ENCODE measurements at places on chromosomes 11 and 22.

DNA sequence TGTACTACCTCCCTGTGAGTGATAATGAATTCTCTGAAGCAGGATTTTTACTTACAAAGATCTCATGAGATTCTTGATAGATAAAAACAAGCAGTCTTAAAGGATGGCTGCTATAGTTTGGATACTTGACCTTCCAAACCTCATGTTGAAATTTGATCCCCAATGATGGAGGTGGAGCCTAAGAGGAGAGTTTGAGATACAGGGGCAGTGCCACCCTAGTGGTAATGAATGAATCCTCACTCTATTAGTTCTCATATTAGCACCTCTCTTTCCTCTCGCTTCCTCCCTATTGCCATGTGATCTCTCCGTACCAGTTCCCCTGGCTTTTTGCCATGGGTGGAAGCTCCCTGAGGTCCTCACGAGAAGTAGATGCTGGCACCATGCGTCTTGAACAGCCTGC lies 37.9 kb upstream of the OR8B8 start:
- DNase-seq = no peak

GRCh38 chr11:34793666-34794065 lies 122.5 kb downstream of the APIP start:
- no peak for DNase-seq

- no peak for DNase-seq
Measured at GRCh38 chr11:15865212-15865987, 490.9 kb downstream of the SOX6 start.

- no peak for DNase-seq
Measured at GRCh38 chr11:40130427-40130826, 1329.0 kb downstream of the LRRC4C start.

DNA sequence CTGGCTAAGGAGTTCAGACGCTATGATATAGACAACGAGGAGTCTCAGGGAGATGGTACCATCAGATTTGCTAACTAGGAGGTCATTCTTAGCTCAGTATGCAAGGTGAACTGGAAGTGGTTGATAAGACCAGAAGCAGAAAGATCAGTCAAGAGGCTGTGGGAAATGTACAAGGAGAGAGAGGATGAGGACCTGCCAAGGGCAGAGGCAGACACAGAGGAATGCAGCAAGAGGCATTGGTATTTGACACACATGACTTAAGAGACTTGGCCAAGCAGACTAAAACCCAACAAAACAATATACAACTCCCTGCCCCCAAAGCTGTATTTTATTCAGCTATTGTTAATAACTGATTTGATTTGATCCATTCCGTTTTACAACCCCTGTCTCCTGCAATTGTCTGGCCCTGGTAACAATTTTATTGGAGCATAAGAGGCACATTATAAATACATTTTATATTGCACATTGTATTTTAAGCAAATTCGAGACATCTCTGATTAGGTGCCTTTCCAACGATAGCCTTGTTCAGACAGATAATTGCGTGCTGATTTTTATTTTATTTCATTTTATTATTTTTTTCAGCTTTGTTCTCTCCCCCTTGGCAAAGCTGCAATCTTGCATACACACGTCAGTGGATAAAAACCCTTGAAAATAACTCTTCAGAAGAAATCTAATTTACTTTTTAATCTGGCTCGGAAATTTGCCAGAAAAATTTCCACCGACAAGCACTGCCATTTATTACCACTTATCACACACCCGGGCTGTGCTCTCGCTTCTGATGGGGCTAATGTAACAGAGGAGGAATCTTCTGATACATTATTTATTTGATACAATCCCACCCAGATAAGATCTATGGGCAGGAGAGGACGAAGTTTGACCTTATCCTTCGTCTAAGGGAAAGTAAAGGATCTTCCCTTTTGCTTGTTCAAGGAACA lies 237.8 kb downstream of the NXPE2 start:
- no peak for DNase-seq

DNA sequence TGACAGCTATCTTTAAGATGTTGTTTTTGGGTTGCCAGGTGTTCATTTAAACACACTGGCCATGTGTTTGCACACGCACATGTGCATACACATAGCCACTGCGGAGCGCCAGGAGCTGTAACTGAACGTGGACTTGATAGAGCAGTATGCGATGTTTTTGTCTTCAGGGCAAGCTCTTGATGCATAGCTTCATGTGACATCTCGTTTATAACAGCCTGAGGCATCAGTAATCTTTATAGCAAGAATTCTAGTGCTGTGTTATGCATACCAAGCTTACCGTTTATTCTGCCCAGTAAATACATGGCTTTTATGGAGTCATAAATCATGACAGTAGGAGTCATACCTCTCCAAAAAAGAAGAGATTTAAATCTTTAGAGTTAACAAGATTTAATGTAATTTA lies 87.0 kb downstream of the ATXN10 start:
- DNase-seq = no peak

GRCh38 chr11:47373876-47374719 lies 4.2 kb downstream of the SPI1 start:
- DNase-seq = peak; percentile 72

DNA sequence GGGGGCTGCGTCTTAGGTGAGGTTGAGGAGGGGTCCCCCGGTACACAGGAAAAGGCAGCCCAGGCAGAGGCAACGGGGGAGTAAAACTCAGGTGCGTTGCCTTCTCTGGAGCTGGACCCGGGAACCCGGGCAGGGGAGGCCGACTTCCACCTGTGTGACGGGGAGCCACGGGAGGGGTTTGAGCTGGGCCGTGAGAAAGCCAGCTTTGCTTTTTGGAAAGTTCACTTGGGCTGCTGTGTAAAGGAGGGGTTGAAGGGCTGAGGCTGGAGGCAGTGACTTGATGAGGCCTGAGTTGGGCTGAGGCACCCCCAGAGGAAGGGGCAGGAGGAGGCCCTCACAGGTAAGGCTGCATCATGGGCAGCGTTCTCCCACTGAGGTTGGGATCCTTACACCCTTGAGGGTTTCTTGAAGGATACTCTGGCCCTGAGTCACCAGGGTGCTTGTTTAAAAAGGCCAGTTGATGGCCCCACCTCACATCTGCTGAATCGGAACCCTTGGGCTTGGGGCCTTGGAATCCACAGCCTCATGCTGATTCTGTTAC lies 47.2 kb downstream of the CHRDL2 start:
- DNase-seq = no peak

DNA sequence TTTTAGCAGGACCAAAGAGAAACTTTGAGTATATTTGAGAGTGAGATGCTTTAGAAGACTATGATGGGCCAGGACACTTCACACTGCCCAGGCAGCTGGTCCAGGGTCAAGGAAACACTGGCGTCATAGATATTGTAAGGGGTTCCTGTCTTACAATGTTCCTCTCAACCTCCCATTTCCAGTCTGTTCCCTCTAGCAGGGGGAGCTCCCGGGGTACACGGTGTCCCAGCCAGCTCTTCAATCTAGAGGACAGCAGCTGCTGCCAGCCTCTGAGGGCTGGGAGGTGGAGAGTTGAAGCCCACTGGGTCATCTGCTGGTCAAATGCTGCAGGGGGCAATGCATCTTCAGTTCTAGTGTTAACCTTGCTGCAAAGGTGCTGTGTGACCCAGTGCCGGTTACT lies 40.7 kb upstream of the TIMP3 start:
- no peak for DNase-seq

GRCh38 chr11:22878604-22879003 lies 18.3 kb upstream of the CCDC179 start:
- no peak for DNase-seq

DNA sequence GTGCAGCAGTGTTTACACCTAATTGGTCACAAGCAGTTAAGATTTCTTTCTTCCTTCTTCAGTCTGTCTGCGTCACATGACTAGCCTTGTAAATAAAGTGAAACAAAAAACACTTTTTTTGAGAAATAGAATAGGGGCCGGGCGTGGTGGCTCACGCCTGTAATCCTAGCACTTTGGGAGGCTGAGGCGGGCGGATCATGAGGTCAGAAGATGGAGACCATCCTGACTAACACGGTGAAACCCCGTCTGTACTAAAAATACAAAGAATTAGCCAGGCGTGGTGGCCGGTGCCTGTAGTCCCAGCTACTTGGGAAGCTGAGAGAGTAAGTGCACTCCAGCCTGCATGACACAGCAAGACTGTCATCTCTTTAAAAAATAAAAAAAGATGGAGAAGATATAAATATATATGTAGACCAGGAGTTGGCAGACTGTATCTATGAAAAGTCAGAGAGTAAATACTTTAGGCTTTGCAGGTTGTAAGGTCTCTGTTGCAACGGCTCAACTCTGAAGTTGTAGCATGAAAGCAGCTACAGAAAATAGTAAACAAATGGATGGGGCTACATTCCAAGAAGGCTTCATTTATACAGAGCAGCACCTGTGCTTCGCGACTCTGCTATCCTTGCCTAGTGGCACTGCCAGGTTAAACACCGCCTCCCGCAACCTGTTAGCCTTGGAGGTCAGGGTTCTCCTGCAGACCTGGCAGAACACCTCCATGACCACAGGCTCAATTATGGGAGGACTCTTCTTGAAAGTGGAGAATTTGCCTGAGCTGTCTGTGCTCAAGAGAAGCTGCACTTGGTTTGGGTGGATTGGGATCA lies 55.9 kb downstream of the PPP6R2 start:
- DNase-seq = no peak

GRCh38 chr11:43366677-43367076 lies 8.0 kb downstream of the TTC17 start:
- no peak for DNase-seq

GRCh38 chr11:66868726-66869566 lies 12.1 kb downstream of the LRFN4 start:
- peak; percentile 38 for DNase-seq

DNA sequence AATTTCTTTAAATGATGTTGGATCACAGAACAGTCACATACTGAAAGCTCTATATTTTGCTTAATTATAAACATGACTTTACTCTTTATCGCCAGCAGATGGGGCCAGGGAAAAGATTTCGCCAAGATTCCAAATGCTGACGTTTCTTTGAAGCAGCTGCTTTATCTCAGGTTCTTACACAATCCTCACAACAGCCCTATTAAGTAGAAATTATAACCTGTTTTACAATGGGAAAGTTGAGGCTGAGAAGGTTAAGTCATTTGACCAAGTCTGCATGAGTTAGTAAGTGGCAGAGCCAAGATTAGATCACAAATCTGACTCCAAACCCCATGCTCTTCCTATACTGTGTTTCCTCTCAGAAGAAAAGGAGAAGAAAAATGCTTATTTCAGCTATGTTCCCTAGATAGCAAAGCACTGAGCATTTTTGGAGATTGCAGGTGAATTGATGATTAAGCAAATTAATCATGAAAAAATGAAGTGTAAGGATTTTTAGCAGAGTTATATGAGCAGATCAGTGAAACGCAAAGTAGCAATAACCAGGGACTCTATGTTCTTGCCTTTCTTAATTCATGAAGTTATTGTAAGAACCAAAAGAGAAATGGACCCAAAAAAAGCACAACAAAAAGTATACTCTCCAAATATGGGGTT lies 79.0 kb downstream of the AASDHPPT start:
- no peak for DNase-seq

DNA sequence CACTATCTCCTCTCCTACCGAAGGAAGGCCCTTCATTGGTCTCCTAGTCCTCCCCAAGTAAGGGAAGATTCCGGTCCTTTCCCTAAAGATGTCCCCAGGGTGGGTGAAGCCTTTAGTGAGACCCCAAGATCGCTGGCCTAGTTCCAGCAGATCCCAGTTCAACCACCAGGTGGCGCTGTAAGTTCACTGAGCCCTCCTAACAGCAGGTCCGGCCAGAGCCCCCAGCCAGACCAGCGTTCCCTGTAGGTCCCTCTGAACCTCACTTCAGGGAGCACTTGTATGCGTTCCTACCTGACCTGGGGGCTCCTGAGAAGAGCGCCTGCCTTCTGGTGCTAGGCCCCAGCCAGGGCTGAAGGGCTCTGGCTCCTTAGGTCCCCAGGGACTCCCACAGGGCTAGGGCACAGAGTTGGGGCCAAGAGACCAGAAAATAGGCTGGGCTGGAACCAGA lies 38.1 kb downstream of the LMO1 start:
- DNase-seq = peak; percentile 20

Data from stimulated activated CD4-positive, alpha-beta T cell treated with anti-CD3 and anti-CD28 coated beads, Interleukin-15, amount 100 ng/mL, for 1 hour (primary cell).